ENCODE measurements at places on chromosomes 3 and 15. TPM values are rescaled to one million over a fixed set of nuclear protein-coding genes. Genes with fewer than 3 reads are reported as not detected.

The IMPG2 gene
- 0.30 TPM for polyA plus RNA-seq

The DNAJA4 gene
- 15.4 TPM for polyA plus RNA-seq

The HDGFL3 gene
- polyA plus RNA-seq = 20.2 TPM

The KNSTRN gene
- 19.1 TPM for polyA plus RNA-seq

The PPP1R14D gene
- not detected for polyA plus RNA-seq

The CRYGS gene
- polyA plus RNA-seq = 5.0 TPM

The AMIGO3 gene
- polyA plus RNA-seq = 1.2 TPM

The ACOX2 gene
- 10.7 TPM for polyA plus RNA-seq

The PLCB2 gene
- polyA plus RNA-seq = 1.6 TPM

The KCNAB1 gene
- 0.21 TPM for polyA plus RNA-seq

The KLHL40 gene
- not detected for polyA plus RNA-seq

The SLC9C1 gene
- polyA plus RNA-seq = not detected

The SKOR1 gene
- 0.06 TPM for polyA plus RNA-seq

The CD96 gene
- polyA plus RNA-seq = not detected

The FGF12 gene
- polyA plus RNA-seq = 0.76 TPM

The UQCC5 gene
- 9.9 TPM for polyA plus RNA-seq

The GOLGA6D gene
- polyA plus RNA-seq = not detected

The LRRN1 gene
- polyA plus RNA-seq = not detected

The C3orf80 gene
- polyA plus RNA-seq = 0.03 TPM

The HHATL gene
- polyA plus RNA-seq = not detected

The GHSR gene
- polyA plus RNA-seq = not detected

The SLC24A5 gene
- polyA plus RNA-seq = not detected

The NR2E3 gene
- polyA plus RNA-seq = 0.04 TPM

The RARB gene
- polyA plus RNA-seq = 15.3 TPM

The GOLGA6L26 gene
- not detected for polyA plus RNA-seq

The SLC28A1 gene
- not detected for polyA plus RNA-seq

The SNRPN gene
- polyA plus RNA-seq = 192 TPM

The ECE2 gene
- not detected for polyA plus RNA-seq
